ENCODE measurements at places on chromosomes 2 and 18.

DNA sequence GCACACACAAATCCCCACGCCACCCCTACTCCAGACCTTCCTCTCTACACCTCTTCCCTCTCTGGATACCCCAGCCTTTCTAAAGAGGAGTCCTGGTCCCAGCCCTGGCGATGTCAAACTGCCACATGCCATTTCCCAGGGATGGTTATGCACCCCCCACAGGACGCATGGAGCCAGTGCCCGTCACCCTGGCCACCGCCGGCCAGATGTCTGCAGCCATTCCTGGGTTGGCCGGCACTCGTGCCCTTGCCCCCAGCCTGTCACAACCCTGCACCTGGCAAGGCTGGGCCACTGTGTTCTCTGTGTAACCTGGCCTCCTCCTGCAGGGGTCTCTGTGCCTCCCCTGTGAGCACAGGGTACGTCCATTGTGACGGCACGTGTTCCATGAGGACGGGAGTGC is 58.1 kb upstream of the NFATC1 start:
- DNase-seq: no peak

DNA sequence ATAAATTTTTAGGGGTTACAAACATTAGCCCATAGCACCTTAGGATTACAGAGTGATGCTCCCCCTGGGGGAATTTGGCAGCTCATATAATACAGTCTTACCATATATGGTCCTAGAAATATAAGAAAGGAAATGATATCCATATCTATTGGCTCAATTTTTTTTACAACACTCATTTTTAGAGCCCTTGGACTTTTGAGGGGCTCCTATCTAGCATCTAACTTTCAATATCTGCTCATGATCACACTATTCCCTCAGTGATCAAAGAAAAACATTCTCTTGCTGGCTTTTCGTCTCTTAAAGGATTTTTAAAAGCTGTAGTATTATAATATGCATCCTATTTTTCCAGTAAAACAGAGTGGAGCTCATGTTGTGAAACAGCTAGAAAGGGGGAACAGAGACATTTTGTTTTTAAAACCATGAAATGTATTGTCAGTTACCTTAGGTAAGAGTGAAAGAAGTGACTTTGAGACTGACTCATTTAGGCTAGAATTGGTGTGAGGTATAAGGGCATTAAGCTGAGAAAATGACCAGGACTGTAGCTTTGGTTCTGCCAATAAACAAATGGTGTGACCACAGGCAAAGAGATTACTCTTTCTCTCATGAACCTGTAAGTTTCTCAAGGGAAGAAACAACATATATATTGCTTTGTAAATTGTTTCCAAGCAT is 65.8 kb downstream of the ALPK2 start:
- DNase-seq: no peak

DNA sequence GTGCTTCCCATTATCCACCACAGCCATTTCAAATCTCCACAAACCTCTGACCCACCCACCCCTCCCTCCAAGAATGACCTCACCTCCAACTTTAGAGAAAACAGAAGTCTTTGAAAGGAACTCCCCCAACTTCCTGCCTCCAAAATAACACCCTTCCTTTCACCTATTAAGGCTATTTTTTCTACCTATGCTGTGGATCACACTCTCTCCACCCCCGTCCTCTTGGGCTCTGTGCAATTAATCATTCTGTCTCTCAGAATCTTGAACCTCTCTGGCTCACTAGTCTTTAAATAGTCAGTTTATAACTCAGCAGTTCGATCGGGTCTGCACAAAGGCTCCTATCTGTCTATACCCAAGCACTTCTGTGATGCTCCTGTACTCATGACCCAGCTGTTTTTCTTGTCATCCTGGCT is 37.3 kb upstream of the XPO1 start:
- no peak for DNase-seq

GRCh38 chr2:24274809-24275208 is 85.5 kb downstream of the ITSN2 start:
- no peak for DNase-seq

DNA sequence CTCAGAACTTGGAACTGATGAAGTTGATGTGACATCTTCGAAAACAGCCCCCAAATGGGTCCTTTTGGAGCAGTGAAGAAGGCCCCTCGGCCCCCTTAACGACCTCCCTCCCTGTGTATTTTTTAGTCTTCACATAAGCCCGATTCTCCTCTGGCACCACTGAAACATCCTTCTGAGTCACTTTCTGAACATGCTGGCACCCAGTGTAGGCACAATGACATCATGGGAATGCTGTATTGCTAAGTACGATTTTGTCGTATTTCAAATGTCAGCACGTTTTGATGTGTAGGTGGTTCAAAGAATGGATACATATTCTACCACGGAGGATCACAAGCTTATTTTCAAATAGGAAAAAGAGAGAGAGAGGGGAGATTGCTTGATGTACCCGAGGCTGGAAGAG is 111.7 kb upstream of the RIOK3 start:
- no peak for DNase-seq

DNA sequence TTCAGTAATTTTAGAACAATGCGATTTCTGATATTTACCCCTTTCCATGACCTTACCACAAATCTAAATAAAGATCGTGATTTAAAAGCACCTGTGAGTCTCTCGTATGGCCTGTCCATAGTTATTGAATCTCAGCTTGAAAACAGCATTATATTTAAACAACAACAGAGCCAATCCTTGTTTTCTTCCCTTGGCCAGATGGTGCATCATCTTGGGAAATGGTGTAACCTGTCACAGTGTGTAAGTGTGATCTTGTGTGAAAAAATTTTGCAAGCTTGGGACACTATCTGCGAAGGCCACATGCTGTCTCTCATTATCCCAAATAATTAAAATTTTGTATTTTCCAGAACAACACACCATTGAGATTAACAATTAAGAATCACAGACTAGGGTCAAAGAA is 262.7 kb upstream of the SPHKAP start:
- DNase-seq: no peak

GRCh38 chr2:215010390-215010789 is 128.0 kb downstream of the ABCA12 start:
- DNase-seq: no peak

DNA sequence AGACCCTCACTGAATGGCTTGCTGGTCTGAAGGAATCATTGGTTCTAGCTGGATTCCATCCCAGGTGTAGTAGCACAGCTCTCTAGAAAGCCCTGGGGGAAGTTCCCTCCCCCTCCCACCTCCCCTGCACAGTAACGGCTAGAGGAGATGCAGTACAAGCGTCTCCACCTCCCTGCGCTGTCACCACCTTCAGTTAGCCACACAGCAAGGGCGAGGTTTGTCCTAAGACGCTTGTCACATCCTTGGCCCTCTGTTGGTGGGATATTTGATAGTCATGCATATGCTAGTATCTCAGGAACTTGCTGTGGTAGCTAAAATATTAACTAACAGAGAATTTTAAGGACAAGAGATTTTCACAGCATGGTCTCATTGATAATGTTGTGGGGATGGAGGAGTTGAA is 19.4 kb downstream of the TRAPPC12 start:
- no peak for DNase-seq

- DNase-seq: no peak
These were observed 93.2 kb upstream of the CCDC150 start for GRCh38 chr2:196546151-196546919.

- DNase-seq: no peak
These were observed 2.5 kb downstream of the CABLES1 start for GRCh38 chr18:23137788-23138216.

DNA sequence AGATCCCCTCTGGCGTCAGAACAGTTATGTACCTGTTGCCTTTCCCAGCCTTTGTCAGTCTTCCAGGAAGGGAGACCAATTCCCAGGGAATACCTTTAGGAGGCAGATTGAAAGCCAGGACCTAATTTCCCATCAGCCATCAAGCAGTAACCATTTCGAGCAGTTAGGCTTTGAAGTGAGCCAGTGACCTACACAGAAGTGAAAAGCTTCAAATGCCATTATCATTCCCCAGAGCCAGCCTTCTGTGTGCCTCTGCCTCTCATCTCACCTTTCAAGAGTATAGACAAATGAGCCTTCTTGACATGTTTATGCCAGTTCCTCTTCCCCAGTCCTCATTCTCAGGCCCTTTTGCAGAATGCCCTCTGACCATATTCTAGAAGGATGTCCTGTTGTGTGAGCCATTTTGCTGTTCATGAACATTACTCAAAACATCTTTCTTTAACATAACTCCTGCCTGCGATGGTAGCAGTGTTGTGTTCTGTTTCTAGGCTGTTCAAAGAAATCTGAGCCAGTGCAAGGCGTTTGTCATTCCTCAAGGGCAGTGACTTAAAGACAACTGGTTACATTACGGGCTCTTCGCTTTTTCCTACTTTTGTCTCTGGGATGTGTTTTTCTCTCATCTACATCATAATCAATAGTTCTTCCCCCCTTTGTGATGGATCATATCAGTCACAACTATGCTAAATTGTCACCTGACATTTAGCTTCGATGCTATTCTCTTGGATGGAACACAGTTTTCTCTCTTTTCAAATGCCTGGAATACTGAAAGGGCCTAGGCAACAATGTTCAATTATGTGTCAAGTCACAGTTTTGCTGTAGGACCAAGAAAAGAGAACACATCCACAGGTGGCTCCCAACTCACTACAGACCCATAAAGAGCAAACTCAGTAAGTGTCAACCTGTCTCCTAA is 138.6 kb downstream of the ALK start:
- DNase-seq: no peak

GRCh38 chr2:235402422-235402821 is 91.4 kb upstream of the AGAP1 start:
- no peak for DNase-seq

GRCh38 chr2:6960659-6961058 is 43.4 kb downstream of the RNF144A start:
- DNase-seq: no peak

DNA sequence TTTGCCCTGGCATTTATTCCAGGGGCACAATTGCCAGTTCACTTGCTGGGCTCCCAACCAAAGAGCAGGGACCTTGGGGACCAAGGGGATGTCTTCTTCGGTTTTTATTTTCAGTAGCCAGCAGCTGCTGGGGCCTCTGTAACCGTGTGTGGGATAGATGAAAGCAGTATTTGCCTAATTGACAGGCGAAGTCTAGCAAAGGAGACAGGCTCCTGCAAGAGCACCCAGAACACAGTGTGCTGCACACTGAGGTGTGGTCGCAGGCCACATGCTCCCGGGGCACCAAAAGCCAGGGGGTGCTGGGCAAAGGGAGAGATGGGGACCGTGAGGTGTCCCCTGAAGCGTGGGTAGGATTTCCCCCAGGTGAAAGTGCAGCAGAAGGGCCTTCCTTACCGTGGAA is 5.3 kb downstream of the SAG start:
- DNase-seq: no peak

DNA sequence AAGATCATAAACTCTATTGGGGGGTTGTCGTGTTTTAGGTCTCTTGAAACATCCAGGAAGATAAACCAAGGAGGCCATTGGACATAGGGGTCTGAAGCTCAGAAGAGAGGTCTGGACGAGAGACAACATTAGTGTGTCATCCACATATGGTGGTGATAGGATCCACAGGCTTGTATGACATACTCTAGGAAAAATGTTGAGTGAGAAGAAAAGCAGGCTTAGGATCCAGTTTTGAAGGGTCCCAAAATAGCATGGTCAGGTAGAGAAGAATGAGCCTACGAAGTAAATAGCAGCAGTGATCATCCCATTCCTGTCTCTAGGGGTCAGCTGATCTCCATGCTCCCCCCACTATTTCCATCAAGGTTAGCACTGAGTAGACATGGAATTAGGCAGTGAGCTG is 166.8 kb downstream of the ANKRD30B start:
- no peak for DNase-seq

DNA sequence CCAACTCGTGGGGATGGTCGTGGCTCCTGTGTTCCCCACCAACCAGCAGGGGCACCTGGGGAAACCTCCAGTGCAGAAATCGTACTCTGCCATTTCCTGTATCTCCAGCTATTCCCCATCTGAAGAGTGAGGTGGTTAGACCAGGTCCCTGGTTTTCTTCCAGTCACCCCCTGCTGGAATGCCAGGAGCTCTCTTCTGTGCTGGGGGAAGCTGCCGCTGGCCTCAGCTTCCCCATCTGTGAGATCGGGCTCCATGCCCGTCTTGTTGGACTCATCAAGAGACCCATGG is 119.7 kb downstream of the INHBB start:
- DNase-seq: no peak

- no peak for DNase-seq
These were observed 26.4 kb downstream of the ELP2 start for GRCh38 chr18:36155851-36156757.

DNA sequence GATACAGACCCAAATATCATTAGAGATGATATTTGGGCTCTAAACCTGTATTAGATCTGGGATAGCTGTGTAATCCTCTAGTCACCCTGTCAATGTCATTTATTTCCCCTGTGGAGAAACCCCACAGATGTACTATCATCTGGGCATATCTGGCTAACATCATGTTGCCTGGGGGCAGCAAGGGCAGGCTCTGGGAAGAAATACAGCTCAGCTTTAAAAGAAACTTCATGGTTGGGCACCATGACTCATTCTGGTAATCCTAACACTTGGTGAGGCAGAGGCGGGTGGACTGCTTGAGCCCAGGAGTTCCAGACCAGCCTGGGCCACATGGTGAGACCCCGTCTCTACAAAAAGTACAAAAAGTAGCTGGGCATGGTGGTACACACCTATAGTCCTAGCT is 282.5 kb downstream of the SLC8A1 start:
- no peak for DNase-seq

DNA sequence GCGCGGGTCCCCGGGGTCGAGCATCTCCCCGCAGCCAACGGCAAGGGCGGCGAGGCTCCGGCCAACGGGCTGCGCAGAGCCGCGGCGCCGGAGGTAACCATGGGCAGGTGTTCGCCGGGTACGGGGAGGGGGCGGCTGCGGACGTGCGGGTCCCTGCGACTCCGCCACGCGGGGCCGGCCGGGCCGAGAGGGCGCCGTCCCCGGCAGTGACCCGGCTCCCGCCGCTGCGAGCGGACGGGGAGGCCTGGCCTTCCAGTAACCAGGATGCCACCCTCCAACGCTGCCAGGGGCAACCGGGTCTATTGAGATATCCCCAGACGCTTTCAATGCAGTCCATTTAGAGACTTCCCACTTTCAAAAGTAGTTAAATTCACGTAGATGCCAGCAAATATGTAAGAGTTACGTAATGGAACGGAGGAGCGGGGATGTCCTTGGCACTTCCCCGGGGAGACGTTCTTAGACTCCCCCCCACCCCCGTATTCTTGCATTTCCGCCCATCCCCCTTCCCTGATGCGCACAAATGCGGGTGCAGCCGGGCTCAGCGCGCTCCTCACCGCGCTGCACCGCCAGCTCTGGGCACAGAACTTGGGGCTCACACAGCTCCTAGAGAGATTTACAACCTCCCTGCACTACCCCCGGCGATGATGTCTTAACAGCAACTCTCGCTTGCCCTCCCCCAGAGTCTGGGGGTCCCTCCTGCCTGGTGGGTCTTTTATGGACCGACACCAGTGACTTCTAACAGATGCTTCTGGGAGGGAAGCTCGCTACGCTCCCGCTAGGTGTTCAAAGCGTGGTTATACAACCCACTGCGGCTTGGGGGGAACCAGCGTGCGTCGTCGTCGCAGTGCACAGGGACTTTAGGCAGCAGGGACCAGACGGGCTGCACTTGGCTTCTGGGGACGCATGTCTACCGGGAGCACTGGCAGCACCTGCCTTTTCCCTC is 657 bp downstream of the SGPP2 start:
- DNase-seq: no peak

- DNase-seq: no peak
These were observed 93.5 kb downstream of the TMEM163 start for GRCh38 chr2:134625311-134625710.

All from stimulated activated naive CD4-positive, alpha-beta T cell (primary cell).